Posterior vena cava (tissue), 2 donors: ENCODE measurements at places on chromosomes 5 and 9. TPM values are rescaled to one million over a fixed set of nuclear protein-coding genes. Genes with fewer than 3 reads are reported as not detected.

DNA sequence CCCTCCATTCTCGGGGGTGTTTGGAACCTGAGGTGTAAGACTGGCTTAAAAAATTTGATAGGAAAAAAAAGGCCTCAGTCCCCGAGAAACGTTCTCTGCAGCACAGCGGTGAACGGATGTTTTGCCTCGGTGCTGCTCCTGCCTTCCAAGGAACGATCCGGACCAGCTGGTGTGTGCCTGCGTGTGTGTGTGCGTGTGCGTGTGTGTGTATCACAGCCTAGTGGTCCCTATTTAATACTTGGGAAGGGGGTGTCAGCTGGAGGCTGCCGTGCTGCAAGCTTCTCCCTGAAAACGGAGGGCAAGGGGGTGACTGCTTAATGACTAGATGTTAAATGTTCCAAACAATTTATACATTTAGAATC is 76.9 kb downstream of the LHX2 start:
- no peak for DNase-seq

DNA sequence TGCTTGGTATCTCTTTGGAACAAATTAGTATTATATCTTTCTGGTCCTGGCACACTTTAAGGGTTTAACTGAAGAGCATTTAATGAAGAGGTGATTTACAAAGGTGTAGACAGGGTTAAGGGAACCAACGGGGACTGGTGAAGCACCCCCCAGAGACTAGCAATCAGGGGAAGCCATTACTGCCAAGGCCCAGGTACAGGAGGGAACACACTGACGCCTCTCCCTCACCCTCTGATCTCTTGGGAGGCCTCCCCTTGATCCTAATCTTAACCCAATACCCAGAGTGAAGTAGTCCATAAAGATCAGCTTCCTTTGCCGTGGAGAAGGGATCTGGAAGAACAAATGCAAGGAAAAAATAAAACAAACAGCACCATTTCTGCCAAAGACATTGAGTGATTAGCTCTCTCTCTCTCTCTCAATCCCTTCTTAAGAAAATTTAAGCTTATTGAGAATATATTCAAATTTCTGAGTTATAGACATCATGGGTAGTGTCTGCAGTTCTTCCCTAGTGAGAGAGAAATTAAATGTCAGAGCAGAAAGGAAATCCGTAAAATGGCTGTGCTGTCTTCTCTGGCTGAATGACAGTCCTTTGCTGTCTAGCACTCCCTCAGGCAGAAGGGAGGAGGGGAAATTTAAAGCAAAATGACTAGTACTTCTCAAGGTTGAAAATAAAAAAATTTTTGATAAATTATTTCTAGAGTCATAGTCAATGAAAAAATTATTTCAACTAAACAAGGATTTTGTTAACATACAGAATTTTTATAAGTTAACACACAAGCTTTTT is 20.0 kb downstream of the F2R start:
- no peak for DNase-seq

DNA sequence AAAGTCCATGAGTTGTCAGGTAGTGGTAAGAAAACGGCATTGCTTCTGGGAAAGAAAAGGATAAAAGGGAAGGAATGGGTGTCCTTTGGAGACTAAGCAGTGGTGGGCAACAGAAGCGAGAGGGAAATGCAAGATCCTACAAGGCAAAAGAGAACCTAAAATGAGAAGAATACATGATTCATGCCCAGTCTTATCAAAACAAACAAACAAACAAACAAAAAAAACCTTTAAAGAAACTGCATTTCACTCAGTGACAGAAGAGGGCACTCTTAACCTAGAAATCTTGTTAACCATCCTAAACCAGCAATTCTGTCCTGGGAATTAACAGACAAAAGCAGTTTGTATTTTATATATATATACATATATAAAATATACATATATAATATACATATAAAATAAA is 88.5 kb downstream of the SUSD1 start:
- DNase-seq, result no peak

GRCh38 chr9:75063556-75064305 is 24.2 kb downstream of the NMRK1 start:
- no peak for DNase-seq

MARCOL gene
- total RNA-seq, result not detected

UBE2QL1 gene
- 5.8 TPM for total RNA-seq

SPACA9 gene
- 3.7 TPM for total RNA-seq

CDC20B gene
- not detected for total RNA-seq
